ENCODE measurements at places on chromosomes 12 and 14.

GRCh38 chr12:6553051-6553868 lies 2.6 kb downstream of the IFFO1 start:
- no peak for DNase-seq

DNA sequence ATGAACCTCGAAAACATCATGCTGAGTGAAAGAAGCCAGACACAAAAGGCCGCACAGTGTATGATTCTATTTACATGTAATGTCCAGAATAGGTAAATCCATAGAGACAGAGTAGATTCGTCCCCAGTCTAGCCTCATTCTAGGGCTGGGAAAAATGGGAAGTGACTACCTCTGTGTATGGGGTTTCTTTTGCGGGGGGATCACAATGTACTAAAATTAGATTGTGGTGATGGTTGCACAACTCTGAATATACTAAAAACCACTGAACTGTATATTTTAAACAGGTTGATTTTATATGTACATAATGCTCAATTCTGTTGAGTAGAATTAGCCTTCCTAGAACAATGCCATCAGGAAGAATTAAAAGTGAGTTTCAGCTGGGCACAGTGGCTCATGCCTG lies 6.3 kb upstream of the RILPL2 start:
- no peak for DNase-seq

DNA sequence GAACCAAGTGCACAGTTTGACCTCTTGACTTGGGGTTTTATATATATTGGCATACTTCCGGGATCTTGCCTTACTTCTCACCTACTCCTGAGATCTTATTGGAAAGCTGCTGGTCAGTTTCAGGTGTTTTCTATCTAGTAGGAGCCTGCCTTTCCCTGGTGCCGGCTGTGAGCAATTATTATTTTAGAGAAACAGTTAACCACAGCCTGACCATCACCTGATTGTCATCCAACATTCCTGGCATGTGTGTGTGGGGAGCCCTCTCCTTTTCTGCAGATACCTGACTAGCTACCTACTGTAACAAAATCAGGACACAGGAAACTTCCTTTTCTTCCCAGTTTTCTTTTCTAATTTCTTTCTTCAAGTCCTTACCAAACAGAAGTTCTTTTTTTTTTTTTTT lies 220.4 kb downstream of the ATP23 start:
- no peak for DNase-seq

DNA sequence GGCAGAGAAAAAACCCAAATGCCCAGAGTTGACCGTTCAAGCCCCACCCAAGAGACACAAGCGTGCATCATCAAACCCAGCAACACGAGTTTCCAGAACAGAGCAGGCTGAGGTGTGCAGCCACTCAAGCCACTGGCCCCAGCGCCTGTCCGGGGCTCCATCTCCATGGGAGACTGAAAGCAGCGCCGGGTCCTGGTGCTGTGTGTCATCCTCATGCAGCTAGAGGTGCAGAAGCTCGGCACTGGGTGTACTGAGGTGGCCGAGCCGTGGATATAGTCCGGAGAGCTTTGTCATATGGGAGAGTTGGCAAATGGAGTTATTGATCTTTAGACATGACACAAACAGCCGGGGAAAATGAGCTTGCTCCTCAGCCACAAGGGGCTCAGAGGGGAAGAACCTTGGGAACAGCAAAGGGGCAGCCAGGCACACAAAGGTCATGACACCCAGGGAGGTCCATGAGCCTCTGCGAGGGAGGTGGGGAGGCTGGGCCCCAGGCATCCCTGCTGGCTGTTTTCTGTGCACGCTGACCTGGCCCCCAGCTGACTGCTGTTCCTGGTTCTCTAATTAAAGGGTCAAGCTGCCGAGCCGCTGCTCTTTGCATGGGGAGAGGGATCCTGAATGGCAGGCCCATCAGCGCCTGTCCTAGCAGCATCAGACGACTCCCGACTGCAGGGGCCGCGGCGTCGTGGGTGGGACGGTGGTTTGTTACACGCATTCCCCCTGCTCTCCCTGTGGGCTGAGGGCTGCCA lies 145.4 kb upstream of the SFSWAP start:
- no peak for DNase-seq

GRCh38 chr14:51715250-51715649 lies 63.5 kb downstream of the FRMD6 start:
- no peak for DNase-seq

- no peak for DNase-seq
These were observed 272.1 kb downstream of the DIO2 start for GRCh38 chr14:79939235-79939634.

- DNase-seq: no peak
These were observed 186.0 kb downstream of the TMTC3 start for GRCh38 chr12:88328090-88328489.

GRCh38 chr12:40099423-40099853 lies 6.4 kb downstream of the SLC2A13 start:
- no peak for DNase-seq

DNA sequence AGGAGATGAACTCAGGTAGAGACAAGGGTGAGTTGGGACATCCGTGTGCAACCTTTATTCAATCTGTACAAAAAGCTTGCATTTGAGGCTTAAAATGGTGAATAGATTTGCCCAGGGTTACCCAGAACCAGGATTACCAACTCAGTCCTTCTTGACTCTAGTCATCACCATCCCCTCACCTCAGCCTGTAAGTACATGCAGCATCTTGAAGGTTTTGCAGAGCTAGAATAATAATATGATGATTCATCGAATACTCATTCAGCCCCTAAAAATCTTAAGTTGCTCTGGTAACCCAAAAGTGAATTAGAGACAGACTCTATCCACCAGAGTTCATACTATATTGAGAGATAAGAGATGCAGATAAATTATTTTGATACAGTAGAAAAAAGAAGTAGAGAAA lies 90.3 kb downstream of the NKX2-1 start:
- no peak for DNase-seq

GRCh38 chr12:122732170-122732569 lies 1.5 kb upstream of the HCAR1 start:
- DNase-seq: no peak

DNA sequence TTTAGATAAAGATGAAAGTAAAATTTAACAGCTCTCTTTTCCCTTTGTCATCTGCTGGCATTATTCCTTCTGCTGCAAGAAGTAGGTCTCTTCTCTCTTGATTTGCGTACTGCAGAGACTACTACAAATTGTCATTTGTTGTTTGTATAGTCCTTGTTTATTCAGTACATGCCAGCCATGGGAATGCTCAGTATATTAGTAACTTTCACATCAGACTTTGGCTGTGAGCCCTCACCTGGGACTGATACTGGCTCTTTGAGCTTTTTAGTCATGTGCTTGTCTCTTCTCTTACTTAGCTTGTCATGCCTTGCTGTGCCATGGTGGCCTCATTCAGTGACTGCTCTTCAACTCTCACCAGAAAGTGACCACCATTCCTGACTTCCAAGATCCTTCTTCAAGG lies 169.8 kb downstream of the PRKCH start:
- no peak for DNase-seq

- DNase-seq: no peak
These were observed 62.6 kb downstream of the TMEM132D start for GRCh38 chr12:129841251-129841650.

DNA sequence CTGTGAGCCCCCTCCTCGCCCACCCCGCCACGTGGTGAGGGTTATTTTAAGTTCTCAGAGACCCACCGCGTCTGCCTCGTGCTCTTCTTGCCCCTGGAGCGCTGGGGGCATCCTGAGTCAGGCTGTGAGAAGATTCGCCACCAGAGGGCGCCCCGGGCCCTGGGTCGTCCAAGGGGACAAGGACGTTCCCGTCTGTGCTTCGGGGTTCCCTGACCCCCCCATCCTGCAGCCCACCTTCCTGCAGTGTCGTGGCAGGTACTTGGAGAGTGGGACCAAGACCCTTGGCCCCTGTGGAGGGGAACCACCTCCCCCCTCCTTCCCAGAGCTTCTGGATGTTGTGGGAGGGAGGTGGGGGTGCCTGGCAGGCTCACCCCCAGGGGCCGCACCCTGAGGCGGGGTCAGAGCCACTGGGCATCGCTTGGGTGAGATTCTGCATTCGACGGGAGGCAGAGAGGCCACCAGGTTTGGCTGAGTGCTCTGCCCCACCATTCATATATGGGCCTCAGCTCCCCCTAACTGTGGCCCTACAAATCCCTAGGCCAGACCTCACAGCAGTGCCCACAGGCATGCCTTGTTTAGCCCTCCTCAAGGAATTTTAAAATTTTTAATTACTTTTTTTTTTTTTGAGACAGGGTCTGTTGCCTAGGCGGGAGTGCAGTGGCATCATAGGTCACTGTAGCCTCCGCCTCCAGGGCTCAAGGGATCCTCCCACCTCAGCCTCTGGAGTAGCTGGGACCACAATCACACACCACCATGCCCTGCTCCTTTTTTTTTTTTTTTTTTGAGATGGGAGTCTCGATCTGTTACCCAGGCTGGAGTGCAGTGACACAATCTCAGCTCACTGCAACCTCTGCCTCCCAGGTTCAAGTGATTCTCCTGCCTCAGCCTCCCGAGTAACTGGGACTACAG lies 17.0 kb downstream of the RHOF start:
- DNase-seq: peak; percentile 73

DNA sequence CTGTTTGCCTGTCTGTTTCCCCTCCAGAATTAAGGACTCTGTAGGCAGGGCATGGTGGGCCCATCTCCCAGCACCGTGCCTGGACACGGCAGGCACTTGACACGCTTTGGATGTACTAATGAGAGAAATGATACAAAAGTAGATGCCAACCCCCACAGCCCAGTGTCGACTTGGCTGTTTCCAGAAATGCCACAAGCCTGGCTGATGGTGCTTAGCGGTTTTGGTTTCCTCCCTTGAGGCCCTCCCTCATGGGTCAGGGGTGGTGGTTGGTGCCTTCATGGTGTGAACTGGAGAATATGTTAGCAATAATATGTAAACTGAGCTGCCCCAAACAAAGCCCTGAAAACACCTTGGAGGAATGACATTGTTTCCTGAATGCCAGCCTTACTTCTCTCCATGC lies 55.5 kb upstream of the ESRRB start:
- no peak for DNase-seq

GRCh38 chr12:13956060-13956590 lies 25.3 kb downstream of the GRIN2B start:
- DNase-seq: no peak

DNA sequence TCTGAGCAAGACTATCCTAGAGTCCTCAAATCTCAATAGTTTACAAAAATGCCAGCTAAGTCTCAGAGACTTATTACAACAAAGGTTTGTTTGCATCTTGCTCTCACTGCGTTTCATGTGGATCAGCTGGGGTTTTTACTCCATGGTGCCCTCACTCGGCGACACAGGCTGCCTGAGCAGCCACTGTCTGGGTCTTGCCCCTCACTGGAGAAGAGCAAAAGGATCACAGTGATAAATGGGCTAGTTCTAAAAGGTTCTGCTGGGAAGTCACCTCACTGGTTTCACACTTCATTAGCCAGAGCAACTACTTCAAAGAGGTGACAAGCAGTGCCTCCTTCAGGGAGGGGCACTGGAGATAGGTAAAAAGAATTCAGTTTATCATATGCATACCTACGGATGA lies 392.0 kb downstream of the RPL10L start:
- no peak for DNase-seq

- DNase-seq: peak; percentile 71
These were observed 12.5 kb downstream of the SYT10 start for GRCh38 chr12:33427071-33427470.

DNA sequence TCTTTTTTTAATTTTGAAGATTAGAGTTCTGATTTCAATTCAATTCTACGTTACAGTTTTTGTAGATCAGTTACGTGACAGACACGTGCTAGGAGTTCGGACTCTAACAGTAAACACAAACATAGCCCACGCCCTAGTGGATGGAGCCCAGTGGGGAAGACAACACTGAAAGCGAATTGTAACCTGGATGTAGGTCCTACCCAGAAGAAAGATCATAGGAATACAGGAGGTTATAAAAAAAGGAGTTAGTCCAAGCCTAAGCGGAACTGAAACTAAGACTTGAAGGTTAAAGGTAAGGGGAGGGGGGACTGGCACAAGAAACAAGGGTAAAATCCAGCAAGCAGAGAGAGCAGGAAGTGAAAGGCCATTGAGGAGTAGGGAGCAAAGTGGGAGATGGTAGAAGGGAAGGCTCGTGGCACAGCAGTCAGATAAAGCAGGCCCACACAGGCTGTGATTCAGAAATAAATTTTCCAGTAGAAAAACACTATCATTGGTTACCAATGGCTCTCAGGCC lies 15.7 kb upstream of the CRY1 start:
- no peak for DNase-seq

GRCh38 chr12:119661882-119662281 lies 6.1 kb upstream of the PRKAB1 start:
- DNase-seq: no peak

- no peak for DNase-seq
These were observed 3.1 kb upstream of the LMO3 start for GRCh38 chr12:16608946-16609539.

DNA sequence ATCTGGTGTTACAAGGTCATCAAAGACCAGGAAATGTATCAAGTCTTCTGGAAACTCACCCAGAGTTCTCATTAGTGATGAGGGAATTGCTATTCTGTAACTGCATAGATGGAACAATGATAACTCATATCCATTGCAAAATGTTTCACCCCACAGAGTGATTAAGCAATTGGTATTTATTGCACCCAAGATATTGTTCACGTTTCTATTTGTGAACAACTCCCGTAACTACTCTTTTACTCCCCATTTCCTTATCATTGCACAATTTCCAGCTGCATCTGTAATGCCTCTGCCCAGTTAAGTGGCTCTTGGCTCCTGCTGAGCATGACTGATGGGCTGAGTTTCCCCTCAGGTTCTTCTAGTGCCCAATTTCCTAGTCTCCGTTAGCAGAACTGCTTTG lies 108.7 kb upstream of the PRICKLE1 start:
- DNase-seq: no peak

GRCh38 chr12:11967376-11968047 lies 103.2 kb upstream of the BCL2L14 start:
- DNase-seq: no peak

DNA sequence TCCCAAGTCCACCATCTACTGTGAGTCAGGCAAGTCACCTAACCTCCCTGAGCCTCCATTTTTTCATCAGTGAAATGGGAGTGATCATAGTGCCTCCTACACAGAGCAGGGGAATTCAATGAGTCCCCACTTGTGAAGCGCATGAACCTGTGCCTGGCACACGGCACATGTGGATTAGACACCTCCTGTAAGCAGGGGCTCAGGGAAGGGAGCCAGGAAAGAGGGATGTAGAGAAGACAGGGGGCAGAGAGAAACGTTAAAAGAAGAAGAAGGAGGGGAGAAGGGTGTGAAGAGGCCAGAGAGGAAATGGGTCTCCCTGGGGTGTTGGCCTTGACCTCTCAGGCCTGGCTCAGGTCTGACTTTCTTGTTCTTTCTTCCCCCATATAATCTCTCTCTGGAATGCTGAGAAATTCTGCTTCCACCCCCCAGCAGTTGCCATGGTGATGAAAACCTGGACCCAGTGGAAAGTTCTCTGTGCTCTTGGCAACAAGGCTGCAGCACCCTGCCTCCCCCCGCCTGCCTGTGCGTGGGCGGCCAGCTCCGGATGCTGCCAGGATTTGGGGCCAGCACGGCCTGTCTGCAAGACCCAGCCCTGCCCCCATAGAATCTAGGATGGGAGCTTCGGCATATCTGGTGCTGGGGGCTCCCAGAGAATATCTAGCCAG lies 94.5 kb downstream of the CALM1 start:
- DNase-seq: no peak

Measured in RKO (cell line).